ENCODE measurements at places on chromosomes 11 and 22. TPM values are rescaled to one million over a fixed set of nuclear protein-coding genes. Genes with fewer than 3 reads are reported as not detected.

SLC22A8 gene
- not detected for total RNA-seq

GRCh38 chr11:118442301-118442700, 6.0 kb downstream of the KMT2A start:
- no peak for DNase-seq

- DNase-seq: no peak
Measured at GRCh38 chr11:128171506-128171905, 415.9 kb downstream of the ETS1 start.

DNA sequence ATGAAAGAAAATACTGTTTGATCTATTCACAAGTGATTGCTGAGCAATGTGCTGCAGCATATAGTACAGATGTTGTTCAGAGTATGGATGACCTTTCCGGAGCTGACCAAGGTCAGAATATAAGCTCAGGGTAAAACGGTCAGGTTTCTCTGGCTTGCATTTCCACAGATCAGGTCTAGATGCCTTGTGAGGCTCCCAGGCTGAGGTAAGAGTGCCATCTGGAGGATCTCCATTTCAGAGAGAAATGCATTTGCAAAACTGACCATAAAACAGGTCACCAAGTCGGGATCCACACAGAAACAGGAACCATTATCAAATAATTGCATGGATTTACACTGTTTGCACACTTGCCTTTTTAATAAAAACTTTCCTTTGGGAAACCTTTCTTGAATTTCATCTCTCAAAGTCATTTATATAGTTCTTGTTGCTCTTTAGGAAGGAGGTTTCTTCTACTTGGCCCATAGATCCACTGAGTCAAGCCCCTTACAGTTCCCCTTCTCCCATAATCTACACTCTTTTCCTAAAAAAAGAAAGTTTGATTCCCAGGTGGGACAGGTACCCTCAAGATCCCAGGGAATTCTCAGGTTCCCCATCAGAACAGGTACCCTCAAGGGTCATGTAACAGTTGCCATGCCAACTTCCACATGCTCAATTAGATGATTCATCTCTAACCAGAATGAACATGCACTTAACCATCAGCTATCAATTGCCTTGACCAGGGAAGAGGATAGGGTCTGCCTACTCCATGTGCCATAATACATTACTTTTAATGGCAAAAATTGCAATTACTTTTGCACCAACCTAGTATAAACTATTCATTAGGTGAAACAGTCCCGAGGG, 25.0 kb upstream of the TMPRSS5 start:
- peak; percentile 16 for DNase-seq

LIPT2 gene
- 1.6 TPM for total RNA-seq

GRCh38 chr11:88318017-88318416, 19.5 kb downstream of the CTSC start:
- no peak for DNase-seq

- no peak for DNase-seq
Measured at GRCh38 chr22:34763496-34763895, 302.5 kb upstream of the ISX start.

DNA sequence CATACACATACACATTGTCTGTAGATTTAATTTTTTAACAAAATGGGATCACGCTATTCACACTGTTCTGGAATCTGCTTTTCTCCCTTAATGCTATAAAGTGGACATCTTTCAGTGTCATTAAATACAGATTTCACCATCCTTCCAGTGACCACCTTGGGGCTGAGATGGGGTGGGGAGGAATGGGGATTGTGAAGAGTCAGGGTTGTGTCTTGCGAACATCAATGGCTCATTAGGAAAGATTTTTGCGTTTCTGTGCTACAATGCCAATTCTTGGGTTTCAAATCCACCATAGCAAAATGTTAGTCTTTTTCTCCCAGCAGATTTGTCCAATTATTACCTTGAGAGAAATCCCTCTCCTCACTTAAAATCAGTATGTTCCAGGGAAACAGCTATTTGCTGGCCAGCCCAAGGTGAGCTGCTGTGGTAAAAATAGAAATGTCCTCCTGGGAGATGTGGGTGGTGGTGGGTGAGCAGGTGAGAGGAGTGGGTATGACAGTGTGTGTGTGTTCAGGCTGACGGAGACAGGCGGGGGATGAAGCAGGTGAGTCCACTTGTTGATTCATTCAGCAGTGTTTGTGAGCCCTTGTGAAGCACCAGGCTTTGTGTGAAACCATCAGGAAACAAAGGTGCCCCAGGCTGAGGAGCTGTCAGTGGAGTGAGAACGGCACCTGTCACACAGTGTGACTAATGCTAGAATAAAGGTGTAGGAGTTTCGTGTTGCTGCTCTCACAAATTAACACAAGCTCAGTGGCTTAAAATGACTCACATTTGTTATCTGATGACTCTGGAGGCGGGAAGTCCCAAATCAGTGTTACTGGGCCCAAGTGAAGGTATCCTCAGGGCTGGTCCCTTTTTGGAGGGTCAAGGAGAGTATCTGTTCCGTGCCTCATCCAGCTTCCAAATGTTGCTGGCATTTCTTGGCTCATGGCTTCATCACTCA, 1.7 kb upstream of the CBX6 start:
- no peak for DNase-seq

- no peak for DNase-seq
Measured at GRCh38 chr11:35142481-35143075, 3.6 kb downstream of the CD44 start.

RPUSD4 gene
- 36.7 TPM for total RNA-seq

- DNase-seq: no peak
Measured at GRCh38 chr11:69123593-69124545, 31.9 kb upstream of the SMIM38 start.

DNA sequence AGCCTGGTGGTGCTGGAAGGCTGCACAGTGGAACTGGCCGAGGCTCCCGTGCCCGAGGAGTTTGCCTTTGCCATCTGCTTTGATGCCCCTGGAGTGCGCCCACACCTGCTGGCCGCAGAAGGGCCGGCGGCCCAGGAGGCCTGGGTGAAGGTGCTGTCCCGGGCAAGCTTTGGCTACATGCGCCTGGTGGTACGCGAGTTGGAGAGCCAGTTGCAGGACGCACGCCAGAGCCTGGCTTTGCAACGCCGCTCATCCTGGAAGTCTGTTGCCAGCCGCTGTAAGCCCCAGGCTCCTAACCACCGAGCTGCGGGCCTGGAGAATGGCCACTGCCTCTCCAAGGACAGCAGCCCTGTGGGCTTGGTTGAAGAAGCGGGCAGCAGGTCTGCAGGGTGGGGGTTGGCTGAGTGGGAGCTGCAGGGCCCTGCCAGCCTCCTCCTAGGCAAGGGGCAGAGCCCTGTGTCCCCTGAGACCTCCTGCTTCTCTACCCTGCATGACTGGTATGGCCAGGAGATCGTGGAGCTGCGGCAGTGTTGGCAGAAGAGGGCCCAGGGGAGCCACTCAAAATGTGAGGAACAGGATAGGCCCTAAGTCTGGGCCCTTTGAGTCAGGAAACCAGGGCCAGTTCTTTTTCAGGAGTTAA, 1.9 kb upstream of the SMDT1 start:
- no peak for DNase-seq

DNA sequence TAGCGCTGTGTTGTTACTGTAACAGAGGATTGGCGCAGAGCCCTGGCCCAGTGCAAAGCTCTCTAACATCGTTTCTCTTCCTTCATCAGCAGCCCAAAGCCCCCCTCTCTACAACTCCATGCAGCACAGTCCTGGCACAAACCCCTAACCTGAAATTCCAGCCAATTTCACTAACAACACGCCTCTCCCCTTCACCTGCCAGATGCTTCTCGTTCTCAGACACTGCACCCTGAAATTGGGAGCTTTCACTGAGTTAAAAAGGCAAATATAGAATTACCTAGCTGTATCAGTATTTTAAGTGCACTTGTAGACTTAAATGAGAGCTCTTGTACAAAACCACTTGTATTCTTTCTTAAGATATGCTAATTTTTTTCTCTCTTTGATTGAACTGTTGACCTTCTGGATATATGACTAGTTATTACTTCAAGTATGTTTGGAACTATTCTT, 16.3 kb downstream of the GRAP2 start:
- no peak for DNase-seq

LZTR1 gene
- total RNA-seq: 30.9 TPM

DNA sequence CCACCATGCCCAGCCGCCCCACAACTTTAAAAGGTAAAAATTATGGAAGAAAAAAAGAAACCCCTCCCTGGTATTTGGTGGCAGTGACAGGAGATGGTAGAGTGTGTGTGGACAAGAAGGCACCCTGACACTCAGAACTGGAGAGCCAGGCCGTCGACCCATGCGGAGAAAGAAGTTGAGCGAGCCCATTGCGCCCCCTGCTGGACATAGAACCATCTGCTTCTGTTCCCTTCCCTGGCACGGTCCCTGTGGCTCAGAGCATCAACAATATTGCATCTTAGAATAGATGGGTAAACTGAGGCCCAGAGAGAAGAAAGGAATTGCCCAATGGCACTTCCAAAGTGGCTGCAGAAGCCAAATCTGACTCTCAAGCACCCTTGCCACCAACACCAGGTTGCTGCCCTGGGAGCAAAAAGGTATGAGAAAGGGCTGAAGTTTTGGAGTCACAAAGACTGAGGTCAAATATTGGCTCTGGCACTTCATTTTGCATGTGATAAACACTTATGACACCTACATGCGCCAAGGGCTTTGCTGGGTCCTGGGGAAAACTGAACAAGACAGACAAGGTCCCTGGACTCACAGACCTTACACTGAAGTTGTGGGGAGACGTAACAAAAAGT, 8.6 kb downstream of the MRPL11 start:
- peak; percentile 54 for DNase-seq

KMT2A gene
- total RNA-seq: 38.1 TPM

SLN gene
- total RNA-seq: 1.6 TPM

GRCh38 chr22:24393848-24394247, 33.6 kb upstream of the ADORA2A start:
- DNase-seq: no peak

DNA sequence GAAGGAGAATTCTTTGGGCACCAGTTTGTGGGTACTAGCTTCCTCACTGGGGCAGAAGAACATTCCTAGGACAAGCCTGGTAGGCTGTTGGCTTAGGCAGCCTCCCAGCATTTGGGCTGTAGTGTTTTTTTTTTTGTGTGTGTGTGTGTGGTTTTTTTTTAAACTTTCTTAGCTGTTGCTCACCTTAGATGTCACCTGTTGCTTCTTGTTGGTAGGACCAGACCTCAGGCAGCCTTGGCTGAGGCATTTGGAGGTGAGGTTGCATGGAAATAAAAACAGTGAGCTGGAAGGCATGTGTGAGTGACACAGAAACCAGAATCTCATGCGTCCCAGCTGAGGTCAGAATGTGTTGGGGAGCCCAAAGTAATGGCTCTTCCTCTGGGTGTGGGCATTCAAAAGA, 21.3 kb downstream of the AMPD3 start:
- DNase-seq: no peak

DNA sequence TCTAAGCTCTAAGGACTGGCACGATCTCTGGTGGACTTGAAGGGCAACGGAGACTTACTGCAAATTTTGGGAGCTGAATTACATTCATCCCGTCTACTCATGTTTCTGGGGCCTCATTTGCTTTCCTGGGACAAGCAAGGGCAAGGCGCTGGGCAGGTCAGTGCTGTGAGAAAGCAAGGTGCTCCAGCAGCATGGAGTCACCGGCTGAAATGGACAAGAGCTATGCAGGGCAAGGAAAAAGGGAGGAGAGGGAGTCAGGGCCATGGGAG, 25.6 kb downstream of the FLI1 start:
- DNase-seq: no peak

GGTLC3 gene
- not detected for total RNA-seq

DNA sequence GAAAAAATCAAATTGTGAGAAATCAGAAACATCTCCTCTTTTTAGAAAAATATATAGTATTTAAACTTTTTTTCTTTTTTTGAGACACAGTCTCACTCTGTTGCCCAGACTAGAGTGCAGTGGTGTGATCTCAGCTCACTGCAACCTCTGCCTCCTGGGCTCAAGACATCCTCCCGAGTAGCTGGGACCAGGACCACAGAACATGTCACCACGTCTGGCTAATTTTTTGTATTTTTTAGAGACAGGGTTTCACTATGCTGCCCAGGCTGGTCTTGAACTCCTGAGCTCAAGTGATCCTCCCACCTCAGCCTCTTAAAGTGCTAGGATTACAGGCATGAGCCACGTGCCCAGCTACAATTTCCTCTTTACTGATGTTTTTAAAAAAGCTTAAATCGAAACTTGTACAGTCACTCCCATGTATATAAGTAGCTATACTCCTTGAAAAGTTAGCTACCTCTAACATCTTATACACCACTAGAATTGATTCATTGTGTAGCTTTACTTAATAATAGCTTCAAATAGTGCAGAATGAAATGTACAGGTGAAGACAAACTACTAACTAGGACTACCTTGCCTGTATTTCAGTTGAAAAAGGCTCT, 10.3 kb downstream of the EIF4G2 start:
- no peak for DNase-seq

OR2AT4 gene
- total RNA-seq: not detected

NNMT gene
- 84.9 TPM for total RNA-seq

PANX3 gene
- not detected for total RNA-seq

ASPHD2 gene
- 0.07 TPM for total RNA-seq

- DNase-seq: no peak
Measured at GRCh38 chr11:34644669-34645406, 23.9 kb downstream of the EHF start.

SAA2 gene
- total RNA-seq: 0.61 TPM

- no peak for DNase-seq
Measured at GRCh38 chr11:59559886-59560285, 48.5 kb downstream of the OR4D9 start.

OR5D13 gene
- total RNA-seq: not detected

GRCh38 chr11:71112990-71113389, 139.4 kb downstream of the SHANK2 start:
- no peak for DNase-seq

GRCh38 chr11:118086913-118087768, at the start of gene SMIM35:
SMIM35 (minus strand) TSS chr11:118086963; CDS start chr11:118086757, 206 bp downstream.
- DNase-seq: no peak
